ENCODE measurements at places on chromosomes 1 and 21.
A peak's percentile ranks its signal among the peaks of the same experiment; 100 is the strongest.

GRCh38 chr1:8352471-8352845 lies 34.5 kb downstream of the SLC45A1 start:
- DNase-seq: no peak

DNA sequence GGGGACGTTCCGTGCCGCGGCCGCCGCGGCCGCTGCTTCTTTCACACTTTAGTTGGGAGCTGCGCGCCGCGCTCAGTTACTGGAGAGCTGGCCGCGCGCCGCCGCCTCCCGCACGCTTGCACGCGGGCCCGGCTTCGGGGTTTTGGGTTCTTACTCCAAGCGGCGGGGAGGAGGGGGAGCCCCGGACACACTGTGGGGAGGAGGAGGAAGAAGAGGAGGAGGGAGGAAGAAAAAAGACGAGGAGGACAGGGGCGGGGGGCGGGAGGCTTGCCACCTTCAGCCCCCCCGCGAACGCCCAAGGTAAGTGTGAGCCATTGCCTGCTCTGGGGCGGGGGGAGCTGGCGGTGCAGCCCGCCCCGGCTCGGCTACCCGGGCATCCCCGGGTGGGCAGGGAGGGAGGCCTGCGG lies 243 bp downstream of the C1orf21 start:
- no peak for DNase-seq

DNA sequence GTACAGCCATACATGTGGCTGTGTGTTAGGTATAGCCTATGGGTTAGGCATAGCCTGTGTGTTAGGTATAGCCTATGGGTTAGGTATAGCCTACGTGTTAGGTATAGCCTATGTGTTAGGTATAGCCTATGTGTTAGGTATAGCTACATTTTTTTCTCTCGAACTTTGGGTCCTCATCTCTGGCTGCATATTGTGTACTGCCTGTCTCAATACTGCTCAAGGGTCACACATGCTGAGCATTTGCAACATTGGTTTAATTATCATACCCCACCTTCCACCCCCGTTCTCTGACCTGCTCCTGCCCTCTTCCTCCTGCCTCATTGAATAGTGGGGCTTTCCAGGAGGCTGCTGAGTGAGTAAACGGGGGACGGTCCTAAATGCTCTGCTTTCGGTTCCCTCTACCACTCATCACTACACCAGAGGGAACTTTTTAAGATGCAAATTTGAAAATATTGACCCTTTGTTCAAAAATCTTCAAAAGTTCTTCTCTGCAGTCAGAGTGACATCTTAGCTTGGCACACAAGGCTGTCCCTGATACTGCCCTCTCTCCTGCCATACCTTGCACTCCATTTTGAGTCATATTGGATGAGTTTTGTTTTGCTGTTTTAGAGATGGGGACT lies 17.8 kb downstream of the OR2B11 start:
- no peak for DNase-seq

GRCh38 chr1:119987112-119987511 lies 82.3 kb downstream of the NOTCH2 start:
- DNase-seq: no peak

DNA sequence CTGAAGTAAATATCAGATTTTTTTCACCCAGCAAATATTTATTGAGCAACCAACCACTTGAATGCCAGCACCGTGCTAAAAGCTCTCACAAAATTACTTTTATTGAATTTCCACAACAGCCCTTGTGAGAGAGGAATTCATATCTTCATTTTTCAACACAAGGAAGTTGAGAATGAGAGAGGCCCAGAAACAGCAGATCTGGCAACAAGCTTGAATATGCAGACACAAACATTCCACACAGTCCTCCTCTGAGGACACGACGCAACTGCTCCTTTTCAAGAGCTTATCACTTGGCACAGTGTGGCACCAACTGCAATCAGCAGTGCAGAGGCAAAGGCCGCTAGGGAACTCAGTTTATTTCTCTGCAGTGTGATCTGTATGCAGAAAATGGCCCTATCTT lies 32.2 kb upstream of the IFNAR2 start:
- no peak for DNase-seq

DNA sequence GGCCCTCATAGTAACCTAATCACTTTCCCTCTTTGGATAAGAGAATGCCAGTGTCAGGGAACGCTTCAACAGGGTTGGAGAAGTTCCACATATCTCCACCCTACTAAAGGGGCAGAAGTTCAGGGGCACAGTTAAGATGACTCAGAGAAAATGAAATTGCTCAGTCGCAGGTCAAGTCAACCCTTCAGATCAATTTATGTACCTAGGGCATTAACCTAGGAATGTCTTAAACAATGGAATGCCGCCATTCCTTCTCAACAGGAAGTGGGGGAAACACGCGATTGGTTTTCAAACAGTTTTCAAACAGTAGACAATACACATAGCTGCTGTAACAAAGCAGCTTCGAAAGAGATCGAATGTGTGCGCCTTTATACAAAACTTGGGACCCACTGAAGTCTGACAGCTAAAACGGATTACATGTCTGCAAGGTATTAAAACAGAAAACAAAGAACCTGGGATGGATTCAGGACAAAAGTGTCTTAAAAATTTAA lies 897 bp downstream of the SLC25A24 start:
- peak; percentile 78 for DNase-seq

DNA sequence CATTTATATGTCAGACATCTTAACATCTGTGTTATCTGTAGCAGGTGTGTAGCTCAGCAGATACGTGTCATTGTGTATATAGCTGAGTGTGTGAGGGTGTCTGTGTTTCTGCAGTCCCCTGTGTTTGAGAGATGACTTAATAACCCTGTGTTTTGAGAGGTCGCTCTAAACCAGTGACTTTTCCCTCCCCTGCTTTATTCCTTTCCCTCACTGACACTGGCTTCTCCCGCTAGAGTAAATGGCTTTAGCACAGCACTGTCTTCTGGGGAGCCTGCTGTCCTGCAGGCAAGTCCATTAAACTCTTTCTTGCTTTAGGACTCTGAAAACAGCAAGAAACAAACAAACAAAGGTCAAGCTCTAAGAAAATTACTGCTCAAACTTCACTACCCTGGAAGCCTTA lies 53.0 kb downstream of the VANGL1 start:
- DNase-seq: no peak

DNA sequence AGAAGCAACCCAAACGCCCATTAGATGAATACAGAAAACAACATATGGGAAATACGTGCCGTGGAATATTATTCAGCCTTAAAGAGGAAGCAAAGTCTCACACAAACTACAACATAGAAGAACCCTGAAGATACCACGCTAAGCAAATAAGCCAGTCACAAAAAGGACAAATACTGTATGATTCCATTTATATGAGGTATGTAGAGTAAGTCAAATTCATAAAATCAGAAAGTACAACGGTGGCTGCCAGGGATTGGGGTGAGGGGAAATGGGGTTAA lies 54.2 kb downstream of the SIPA1L2 start:
- DNase-seq: no peak

GRCh38 chr1:41842993-41843755 lies 75.5 kb downstream of the HIVEP3 start:
- no peak for DNase-seq

- DNase-seq: no peak
Measured at GRCh38 chr1:26923711-26924110, 2.2 kb downstream of the NUDC start.

GRCh38 chr1:89221341-89221740 lies 22.6 kb upstream of the GBP4 start:
- DNase-seq: no peak

GRCh38 chr1:51916587-51917405 lies 38.3 kb upstream of the NRDC start:
- DNase-seq: no peak

- no peak for DNase-seq
Measured at GRCh38 chr21:31618696-31619430, 40.6 kb upstream of the SOD1 start.

DNA sequence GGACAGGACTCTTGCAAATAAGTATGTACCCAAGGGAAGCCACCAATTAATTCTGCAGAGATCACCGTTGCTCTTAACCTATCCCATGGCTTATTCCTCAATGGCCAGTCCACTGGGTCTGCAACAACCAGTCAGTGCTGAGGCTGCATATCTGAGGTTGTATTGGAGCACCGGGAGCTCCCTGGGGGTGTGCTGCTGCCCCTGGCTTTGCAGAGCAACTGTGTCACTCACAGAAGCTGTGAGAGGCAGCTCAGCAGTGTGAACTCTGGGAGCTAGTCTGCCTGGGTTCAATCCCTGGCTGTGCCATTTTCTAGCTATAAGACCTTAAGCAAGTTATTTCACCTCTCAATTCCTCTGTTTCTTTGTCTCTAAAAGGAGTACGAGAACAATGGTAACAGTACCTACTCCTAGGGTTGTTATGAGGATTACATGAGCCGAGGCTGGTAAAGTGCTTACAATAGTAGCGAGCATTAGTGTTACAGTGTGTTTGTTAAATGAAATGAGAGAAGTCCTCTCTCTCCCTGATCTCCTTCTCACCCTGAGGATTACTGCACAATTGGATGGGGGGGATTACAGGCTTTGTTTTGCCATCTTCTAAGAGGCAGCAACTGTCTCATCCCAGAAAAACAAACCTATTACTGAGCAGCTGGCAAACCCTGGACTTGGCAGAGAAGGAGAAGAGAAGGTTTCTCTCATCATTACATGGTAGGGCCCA lies 3.6 kb downstream of the RXRG start:
- no peak for DNase-seq

GRCh38 chr1:225424562-225425200 lies 3.2 kb downstream of the LBR start:
- peak; percentile 11 for DNase-seq

DNA sequence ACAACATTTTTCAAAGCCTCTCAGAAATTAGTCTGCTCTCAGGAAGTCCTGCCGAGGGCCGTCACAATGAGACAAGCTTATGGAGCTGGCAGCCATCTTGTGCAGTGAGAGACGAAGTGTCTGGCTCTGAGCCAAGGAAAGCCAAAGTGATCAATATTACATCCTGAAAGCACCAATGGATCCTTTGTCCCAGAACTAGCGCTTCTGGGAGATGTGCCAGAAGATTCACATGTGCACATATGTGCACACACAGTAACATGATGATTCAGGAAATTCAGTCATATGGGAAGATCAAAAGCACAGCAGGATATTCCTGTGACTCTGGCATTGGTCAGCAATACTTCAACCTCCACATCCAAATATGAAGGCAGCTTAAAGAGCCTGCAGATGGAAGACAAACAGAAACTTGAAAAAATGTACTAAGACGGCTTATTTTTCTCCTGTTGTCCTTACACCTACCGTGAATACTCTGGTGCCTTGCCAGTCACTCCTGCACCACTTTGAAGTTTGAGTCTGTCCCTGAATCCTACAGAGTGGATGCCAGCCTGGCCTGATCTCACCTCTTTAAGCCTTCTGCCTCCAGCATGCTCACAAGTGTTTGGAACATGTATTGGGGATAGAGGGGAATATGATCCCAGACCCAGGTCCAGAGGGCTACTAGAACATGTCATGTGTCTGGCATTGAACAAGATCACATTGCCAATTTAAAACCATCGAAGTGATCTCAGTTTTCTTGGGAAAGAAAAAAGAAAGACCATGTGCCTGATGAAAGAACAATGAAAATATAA lies 44.5 kb upstream of the PRRX1 start:
- peak; percentile 6 for DNase-seq

- no peak for DNase-seq
Measured at GRCh38 chr1:246629030-246629429, 62.8 kb downstream of the CNST start.

- DNase-seq: no peak
Measured at GRCh38 chr1:164760569-164760968, 201.6 kb downstream of the PBX1 start.

DNA sequence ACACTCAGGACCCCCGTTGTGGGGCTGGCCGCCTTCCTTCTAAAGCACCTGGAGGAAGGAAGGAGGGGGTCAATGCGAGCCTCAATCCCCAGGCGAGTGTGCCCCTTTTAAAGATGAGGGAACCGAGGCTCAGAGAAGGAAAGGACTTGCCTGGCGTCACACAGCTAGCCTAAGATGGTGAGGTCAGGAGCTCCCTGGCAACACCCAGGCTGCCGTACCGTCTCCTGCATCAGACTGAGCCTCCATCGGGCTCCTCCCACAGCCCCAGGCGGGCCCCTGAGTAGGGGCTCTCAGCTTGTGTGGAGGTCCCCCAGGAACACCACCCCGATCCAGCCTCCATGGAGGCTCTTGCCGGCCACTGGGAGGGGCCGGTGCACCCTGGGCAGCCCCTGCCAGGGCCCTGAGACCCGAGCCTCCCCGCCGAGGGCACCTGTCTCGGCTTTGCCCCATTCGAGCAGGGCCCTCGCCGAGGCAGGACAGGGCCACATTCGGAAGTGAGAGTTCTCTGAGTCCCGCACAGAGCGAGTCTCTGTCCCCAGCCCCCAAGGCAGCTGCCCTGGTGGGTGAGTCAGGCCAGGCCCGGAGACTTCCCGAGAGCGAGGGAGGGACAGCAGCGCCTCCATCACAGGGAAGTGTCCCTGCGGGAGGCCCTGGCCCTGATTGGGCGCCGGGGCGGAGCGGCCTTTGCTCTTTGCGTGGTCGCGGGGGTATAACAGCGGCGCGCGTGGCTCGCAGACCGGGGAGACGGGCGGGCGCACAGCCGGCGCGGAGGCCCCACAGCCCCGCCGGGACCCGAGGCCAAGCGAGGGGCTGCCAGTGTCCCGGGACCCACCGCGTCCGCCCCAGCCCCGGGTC lies at the start of gene AIRE:
AIRE (plus strand) TSS at position 739 of the 855 bp plus-strand sequence. CDS start 131 bp downstream, outside the sequence.
- peak; percentile 51 for DNase-seq

GRCh38 chr1:29417147-29417858 lies 181.0 kb downstream of the PTPRU start:
- DNase-seq: no peak

DNA sequence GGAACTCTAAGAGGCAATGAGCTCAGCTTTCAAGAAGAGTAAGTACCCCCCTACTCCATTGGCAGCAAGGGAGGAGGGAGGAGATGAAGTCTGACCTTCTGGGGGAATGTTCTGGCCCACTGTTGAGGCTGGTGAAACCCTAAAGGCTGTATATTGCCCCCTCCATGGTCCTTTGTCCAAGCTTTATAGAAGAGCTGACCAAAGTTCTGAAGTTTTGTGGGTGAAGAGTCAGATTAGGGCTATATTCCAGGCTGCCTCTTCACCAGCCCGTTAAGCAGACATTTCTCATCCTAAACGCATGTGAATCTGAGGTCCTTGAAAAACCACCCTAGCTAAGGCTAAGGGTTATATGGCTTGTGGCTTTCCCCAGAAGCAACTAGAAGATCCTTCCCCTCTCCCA lies 1.4 kb downstream of the C1orf94 start:
- peak; percentile 12 for DNase-seq

GRCh38 chr1:196193896-196194559 lies 414.2 kb downstream of the KCNT2 start:
- no peak for DNase-seq

GRCh38 chr1:214747050-214747635 lies 144.1 kb downstream of the CENPF start:
- peak; percentile 1 for DNase-seq

DNA sequence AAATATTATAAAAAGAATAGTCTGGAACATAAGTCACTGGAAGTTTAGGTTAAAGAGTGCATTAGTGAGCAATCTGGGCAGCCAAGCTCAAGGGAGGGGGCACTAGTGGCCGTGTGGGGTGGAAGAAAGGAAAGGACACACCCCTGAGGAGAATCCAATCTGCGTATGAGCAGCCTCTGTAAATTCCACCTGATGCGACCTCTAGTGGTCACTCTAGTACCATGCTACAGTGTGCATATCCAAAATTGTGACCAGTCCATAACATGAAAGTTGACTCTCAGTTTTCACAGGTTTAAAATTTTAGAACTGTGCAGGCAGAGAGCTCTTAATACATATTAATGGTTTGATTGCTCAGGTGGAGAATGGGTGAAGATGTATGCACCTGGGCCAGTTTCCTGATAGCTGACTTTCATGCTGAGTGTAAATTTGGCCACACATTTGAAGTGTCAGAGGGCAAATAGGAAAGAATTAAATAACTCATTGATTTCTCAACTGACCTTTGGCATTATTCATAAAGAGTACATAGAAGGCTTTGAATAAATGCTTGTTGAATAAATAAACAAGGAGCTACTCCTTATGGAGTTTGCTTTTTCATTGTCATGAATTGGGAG lies 105.9 kb upstream of the C21orf91 start:
- peak; percentile 82 for DNase-seq

All from eye (tissue), 1 donor.